ENCODE measurements at places on chromosomes 3 and 15.

DNA sequence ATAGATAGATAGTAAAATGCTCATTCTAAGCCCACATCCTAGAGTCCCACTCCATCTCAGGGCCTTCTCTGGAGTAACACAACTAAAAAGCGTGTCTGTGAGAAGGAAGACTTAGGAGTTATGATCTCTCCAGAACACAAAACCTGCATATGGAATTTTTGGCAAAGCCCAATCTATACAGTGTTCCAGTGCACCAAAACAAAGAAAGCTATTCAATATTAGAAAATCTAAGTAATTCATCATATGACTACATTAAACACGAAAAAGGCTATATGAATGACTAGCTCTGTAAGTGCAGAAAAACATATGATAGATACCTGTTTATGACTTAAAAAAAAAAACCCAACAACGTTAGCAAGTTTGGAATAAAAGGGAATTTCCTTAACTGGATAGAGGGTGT, 27.7 kb downstream of the MTMR10 start:
- no peak for DNase-seq

GRCh38 chr15:27723821-27724220, 375.3 kb downstream of the OCA2 start:
- DNase-seq = no peak

GRCh38 chr3:34357461-34357860, 559.0 kb downstream of the PDCD6IP start:
- DNase-seq = no peak

- no peak for DNase-seq
These were observed 968.4 kb downstream of the ZPLD1 start for GRCh38 chr3:103403191-103403590.

GRCh38 chr3:77342688-77343087, 302.8 kb downstream of the ROBO2 start:
- DNase-seq = no peak

DNA sequence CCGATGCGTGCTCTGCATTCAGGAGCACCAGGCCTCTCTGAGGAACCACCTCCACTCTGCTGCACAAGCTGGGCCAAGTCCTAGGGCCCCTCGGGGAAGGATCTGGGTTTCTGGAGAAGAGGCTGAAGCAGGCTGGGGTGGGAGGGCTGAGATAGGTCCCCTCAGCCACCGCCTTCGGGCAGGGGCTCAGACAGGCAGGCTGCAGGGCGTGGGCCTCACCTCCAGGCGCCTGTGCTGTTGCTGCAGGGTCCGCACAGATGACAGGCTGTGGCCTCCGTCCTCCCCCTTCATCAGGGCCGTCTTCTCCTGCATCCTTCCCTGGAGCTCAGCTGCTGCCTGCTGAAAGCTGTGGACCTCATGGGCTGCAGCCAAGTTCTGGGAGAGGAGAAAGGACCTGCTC, 15.2 kb downstream of the PLA2G4B start:
- no peak for DNase-seq

DNA sequence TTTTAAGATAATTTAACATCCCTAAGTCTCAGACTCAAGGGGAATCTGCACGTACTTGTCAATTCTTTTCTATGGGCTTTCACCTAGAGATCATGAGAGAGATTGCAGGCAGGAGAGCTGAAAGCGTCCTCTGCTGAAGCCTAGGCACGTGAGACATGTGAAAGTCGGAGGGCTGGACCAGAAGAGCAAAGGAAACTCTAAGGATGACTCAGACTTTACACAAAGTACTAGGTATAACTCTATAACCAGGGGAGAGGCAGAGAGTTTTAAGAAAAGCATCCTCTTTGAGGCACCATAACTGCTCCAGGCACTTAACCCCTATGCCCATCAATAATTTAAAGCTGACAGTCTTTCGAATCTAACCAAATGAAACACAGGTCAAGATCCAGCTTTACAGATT, 436.6 kb downstream of the VGLL3 start:
- no peak for DNase-seq

DNA sequence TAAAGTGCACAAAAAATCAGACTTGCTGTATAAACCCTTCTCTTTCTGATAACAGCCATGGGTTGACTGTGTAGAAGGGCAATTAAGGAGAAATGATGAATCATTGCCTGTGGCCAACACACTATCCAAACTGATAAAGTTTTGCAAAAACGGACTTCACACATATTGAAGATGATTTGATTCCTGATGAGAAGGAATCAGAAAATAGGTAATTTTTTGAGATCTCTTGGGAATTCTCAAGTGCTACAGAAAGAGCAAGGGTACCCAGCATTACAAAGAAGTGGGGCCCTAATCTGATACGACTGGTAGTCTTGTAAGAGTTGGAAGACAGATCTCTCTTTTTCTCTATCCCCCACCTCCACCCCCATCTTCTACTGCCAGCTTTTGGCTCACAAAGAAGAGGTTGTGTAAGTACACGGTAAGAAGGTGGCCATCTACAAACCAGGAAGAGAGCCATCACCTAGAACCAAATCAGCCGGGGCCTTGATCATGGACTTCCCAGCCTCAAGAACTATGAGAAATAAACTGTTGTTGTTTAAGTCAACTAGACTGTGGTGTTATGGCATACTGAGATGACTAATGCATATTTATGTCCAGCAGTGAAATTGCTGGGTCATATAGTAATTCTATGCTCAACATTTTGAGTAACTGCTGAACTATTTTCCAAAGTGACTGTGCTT, 254.7 kb downstream of the EDEM1 start:
- DNase-seq = no peak

DNA sequence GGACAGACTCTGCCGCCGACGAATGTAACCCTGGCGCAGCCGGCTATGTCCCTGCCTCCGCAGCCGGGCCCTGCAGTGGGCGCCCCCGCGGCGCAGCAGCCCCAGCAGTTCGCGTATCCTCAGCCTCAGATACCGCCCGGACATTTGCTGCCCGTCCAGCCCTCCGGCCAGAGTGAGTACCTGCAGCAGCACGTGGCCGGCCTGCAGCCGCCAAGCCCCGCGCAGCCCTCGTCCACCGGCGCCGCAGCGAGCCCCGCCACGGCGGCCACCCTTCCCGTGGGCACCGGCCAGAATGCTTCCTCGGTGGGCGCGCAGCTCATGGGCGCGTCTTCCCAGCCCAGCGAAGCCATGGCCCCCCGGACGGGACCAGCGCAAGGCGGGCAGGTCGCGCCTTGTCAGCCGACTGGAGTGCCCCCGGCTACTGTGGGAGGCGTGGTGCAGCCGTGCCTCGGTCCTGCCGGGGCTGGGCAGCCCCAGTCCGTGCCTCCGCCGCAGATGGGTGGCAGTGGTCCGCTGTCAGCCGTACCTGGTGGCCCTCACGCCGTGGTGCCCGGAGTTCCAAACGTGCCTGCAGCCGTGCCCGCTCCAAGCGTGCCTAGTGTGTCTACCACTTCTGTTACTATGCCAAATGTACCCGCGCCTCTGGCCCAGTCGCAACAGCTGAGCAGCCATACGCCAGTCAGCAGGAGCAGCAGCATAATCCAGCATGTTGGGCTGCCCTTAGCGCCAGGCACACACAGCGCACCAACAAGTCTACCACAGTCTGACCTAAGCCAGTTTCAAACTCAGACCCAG, 2.4 kb downstream of the TSC22D2 start:
- peak; percentile 52 for DNase-seq

DNA sequence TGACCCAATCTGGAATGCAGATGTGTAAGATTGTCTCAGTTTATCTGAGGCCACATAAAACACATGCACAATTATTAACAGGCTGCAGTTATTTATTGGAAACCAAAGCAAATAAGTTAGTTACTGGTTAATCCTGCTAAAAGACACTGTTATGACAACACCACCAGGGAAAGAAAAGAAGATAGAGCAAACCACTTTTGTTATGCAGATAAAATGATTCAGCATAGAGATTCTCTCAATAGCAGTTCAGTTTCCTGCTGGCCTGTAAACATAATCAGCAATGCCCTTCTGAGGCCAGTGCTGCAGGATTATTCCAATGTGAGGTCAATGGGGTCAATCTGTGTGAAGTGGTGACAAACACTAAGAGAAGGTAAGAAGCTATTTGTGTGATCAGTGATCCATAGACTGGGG, 244.4 kb downstream of the ZBTB20 start:
- no peak for DNase-seq

- DNase-seq = no peak
These were observed 18.6 kb upstream of the ZNF710 start for GRCh38 chr15:89982315-89983055.

DNA sequence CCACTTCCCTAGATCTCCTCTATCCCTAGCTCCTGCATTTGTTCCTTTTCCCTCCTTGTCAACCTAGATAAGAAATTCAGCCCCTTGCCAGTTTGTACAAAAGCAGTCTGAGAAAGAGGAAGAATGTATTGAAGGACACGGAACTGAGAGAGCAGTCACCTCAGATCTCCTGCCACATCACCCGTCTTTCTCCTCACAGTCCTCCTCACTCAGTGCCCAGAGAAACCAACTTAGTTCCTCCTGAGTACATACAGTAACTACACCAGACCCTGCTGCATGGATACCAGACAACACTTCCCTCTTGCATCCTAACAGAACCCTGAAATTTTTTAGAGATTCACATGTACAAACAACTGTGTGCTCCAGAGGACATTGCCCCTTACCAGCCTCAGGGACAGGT, 563.6 kb upstream of the ADAMTS9 start:
- DNase-seq = no peak

DNA sequence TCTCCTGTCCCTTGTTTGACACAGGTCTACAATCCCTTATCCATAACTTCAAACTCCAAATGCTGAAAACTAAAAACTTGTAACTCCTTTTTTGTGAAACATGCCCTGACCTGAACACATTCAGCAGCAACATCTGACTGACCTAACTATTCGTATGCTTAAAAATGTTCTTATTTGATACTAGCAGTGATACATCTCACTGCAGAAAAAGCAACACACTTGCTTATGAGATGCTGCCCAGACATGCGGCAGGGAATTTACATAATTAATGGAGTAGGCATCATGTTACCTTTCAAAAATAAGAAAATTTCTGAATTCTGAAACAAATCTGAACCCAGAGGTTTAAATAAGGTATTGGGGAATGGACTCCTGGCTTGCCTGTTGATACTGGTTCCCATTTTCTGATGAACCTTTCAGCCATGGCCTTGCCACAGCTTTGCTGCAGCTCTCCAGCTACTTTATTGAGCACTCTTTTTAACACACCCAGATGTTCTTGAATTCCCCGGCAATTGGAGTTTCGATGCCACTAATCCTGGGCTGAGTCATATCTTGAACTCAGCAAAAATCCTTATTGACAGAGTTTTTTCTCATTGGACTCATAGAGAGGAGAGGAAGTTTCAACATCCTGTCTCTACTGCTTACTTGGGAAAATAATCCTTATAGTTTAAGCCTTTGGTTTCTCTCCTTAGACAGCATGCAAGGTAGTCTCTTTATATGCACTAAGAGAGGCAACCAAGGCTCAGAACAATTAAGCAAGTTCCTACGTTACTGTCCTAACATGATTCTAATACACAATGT, 296.6 kb upstream of the LMCD1 start:
- DNase-seq = no peak

GRCh38 chr15:42911058-42911592, 9.5 kb downstream of the TTBK2 start:
- DNase-seq = no peak

GRCh38 chr15:51844747-51845426, 15.4 kb downstream of the TMOD3 start:
- no peak for DNase-seq

DNA sequence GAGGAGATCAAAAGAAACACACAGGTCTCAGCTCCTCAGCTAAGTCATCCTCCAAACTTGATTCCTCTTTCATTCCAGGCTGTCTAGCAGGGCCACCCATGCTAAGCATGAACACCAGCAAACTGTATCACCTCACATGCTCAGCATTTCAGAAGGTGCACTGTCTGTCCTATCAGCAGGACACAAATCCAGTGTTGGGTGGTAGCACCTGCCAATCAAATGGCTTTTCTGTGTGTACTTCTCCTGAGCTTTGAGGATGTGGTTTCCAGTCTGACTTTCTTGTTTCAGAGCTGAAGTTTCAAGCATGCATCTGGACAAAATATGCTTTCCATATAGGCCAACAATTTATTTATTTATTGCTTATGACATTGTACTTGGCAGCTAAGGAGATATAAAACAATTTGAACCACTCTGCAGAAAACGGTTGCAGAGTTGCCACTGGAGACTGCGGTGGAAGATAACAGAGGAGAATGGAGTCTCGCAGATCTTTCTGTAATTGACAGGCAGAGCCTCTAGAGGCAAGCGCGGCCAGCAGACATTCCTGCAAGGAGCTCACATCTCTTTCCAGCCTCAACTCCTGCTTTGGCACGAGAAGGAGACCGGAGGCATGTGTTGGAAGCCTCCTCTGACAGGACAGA, 167.1 kb upstream of the WNT5A start:
- DNase-seq = no peak

DNA sequence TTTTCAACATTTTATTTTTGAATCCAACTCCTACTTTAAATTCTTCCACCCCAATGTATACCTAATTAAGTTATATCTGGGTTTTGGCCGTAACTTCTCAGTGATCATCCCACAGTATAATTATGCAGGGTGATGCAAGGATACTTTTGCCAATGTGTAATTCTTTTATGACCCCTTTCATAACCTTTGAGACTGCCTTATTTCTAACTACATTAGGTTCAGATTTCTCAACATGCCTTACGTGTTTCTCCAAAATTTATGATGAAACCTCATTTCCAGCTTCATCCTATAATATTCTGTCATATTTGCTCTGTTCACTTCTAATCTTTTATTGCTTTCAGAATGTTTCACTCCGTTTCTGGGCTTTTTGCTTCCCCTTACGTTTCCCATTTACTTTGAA, 1229.6 kb upstream of the ALCAM start:
- no peak for DNase-seq

DNA sequence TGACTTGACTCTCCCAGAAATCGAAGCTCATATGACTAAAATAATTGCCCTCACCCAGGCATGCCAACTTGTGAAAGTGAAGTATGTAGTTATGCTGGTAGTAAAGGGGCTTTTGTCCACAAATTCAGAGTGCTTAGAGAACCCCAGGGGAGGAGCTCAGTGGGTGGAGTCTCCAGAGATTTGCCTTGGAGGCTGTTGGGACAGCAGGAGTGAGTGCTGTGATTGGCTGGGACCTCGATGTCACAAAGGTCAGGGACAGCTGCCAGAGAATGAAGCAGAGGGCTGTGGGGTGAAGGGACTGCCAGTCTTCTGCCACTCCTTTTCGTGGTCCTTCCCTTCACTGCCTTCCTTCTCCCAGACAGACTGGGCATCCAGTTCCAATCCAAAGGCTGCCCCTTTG, 49.8 kb downstream of the ZNF445 start:
- DNase-seq = no peak

- no peak for DNase-seq
These were observed 31.5 kb upstream of the XXYLT1 start for GRCh38 chr3:195302431-195302830.

DNA sequence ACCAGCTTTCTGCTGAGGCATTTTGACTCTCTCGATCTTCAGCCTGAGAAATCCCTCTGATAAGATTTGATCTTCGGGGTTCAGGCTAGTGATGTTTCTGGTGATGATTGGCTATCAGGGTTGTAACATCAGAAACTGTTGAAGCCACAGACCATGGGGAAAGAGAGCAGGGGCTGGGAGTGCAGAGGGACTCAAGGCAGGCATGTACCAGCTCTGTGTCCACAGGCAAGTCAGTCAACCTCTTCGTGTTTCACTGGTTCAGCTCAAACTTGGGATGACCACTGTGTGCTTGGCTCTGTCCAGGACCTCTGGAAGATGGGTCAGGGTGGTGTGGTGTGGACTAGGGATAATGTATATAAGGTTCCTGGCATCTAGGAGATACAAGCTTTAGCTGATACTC, 116.5 kb downstream of the EEFSEC start:
- DNase-seq = no peak

Measured in mucosa of descending colon (tissue), 3 donors.